ENCODE measurements at places on chromosomes 5 and 9. TPM values are rescaled to one million over a fixed set of nuclear protein-coding genes. Genes with fewer than 3 reads are reported as not detected.

Gene SH2D3C
- polyA plus RNA-seq: 51.1 TPM

Gene GABRA6
- not detected for polyA plus RNA-seq

Gene PCDHGA4
- polyA plus RNA-seq: 0.04 TPM

Gene PCDHB12
- polyA plus RNA-seq: 0.16 TPM

Gene JAKMIP2
- polyA plus RNA-seq: 0.49 TPM

Gene SPINK9
- polyA plus RNA-seq: not detected

Gene SEC61B
- polyA plus RNA-seq: 175 TPM

Gene EPB41L4B
- polyA plus RNA-seq: 0.02 TPM

Gene TXNDC8
- not detected for polyA plus RNA-seq

Gene CA9
- polyA plus RNA-seq: 0.26 TPM

Gene SPINK6
- not detected for polyA plus RNA-seq

Gene SPAAR
- 0.63 TPM for polyA plus RNA-seq

Gene POLE3
- polyA plus RNA-seq: 30.6 TPM

Gene NFIL3
- polyA plus RNA-seq: 8.6 TPM

Gene AGXT2
- not detected for polyA plus RNA-seq

Gene SPINK5
- polyA plus RNA-seq: 0.51 TPM

Gene CDKN2B-AS1
- polyA plus RNA-seq: 1.0 TPM

Gene ENTREP1
- polyA plus RNA-seq: 0.61 TPM

Gene PCDHGA8
- 0.04 TPM for polyA plus RNA-seq

Gene SLIT3
- 0.77 TPM for polyA plus RNA-seq

Gene BRD3OS
- polyA plus RNA-seq: 6.9 TPM

Gene GGTA1
- 13.1 TPM for polyA plus RNA-seq

Gene ERAP2
- 38.6 TPM for polyA plus RNA-seq

Gene ZNF618
- polyA plus RNA-seq: 2.4 TPM

Gene TAF11L5
- polyA plus RNA-seq: not detected

Gene LEAP2
- 2.1 TPM for polyA plus RNA-seq

Gene SPATA31A3
- not detected for polyA plus RNA-seq

Gene FGF1
- 0.32 TPM for polyA plus RNA-seq

Gene PSMD5
- polyA plus RNA-seq: 11.3 TPM

Gene BTNL3
- polyA plus RNA-seq: 0.13 TPM

Data from spleen (tissue), 13 donors.